CMK (cell line): ENCODE measurements at places on chromosomes 5 and 9.

DNA sequence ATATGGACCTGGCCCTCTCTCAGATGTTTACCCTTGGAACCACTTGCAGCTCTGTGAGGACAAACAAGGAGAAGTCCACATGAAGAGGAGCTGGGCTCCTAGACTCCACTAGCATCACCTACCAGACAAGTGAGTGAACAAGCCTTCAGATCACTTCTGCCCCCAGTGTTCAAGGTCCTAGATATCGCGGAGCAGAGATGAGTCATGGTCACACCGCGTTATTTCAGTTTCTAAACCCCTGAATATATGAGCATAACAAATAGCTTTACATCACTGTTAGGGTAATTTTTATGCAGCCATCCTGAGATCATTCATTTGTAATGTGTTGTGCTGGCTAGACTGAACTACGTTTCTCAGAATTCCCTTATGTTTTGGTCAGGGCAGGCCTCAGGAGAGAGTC lies 77.0 kb upstream of the DAP start:
- DNase-seq = no peak

GRCh38 chr5:156330141-156330870 lies 3.3 kb downstream of the SGCD start:
- DNase-seq = no peak

DNA sequence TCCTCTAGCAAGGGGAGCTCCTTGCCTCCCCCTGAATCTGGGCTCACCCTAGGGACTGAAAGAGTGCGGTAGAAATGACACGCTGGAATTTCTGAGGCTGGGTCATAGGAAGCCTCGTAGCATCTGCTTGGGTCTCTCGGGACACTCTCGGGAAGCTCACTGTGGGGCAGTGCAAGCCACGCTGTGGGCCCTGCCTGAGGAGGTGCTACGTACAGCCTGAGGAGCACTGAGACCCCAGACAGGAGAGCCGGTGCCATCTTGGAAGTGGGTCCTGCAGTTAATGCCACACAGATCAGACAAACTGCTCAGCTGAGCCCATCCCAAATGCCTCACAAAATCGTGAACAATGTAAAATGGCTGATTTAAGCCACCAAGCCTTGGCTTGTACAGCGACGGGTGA lies 1.8 kb downstream of the MRPL36 start:
- DNase-seq = no peak

DNA sequence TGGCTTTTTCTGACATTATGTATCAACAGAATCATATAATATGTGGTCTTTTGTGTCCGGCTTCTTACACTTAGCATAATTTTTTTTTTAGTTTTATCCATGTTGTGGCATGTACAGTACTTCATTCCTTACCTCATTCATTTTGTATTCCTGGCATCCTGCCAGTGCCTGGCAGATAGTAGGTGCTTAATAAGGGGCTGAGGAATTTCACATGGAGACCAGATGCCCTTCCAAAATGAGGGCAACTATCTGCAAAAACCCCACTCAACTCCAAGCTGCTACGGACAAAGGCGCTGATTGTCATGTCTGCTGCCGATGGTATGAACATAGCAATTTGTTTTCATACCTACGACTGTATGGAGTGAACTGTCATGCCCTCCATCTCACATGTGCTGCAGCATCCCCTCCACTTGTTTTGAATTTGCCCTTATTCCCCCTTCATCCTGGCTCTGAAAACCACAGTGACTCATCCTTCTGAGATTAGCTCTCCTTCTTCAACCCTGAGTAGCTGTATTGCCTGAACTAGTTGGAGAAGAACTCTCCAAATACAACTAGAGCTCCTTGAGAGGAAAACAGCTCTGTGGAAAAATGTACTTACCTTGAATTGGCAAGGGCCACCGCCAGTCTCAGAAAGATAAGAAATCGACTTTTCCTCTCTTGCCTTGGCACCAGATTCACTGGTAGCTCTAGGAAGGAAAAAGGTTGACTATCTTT lies 41.3 kb upstream of the FOXE1 start:
- DNase-seq = no peak

DNA sequence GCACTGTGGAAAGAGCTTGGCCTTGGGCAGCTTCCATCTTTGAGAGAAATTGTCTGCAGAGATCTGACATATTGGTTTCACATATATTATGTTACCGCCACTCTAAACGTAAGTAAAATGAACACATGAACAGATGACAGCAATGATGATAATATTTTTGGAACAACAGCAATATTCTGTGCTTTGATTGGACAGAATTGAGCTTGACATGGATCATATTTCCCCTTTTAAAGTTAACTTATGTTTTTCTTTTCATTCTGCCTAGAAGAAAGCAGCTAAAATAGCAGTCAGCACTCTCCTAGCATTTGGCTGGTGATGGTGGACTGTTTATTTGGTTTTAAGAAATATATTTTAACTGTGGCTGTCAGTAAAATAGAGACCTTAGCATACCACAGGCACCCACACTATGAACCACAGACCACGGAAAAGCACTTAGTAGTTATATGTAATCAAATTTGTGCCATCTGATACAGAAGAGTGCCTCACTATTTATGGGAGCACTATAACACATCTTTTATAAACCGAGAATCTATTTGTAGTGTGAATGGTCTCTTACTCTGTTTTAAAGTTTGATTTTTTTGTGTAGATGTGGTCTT lies 1.8 kb upstream of the CFAP95 start:
- DNase-seq = no peak

- peak; percentile 83 for DNase-seq
Measured at GRCh38 chr9:114371973-114372917, 15.5 kb downstream of the AKNA start.

DNA sequence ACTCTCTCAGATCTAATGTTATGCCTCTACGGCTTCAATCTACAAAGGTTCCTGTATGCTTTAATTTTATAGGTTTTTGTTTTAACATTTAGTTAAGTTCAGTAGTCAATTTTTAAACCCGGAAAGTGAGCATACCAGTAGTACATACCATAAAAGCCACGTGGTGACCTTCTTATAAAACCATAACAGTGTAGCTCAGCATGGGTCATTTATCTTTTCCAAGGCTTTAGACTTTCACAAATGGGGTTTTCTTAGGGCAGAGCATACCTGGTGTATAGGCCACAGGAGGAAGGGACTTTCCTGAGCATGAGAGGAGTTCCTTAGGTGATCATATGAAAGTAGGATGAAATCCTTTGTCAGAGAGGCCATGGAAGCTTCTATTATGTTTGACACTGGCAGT lies 23.2 kb downstream of the ECM2 start:
- DNase-seq = no peak

GRCh38 chr5:612498-613424 lies 621 bp downstream of the CEP72 start:
- peak; percentile 14 for DNase-seq

DNA sequence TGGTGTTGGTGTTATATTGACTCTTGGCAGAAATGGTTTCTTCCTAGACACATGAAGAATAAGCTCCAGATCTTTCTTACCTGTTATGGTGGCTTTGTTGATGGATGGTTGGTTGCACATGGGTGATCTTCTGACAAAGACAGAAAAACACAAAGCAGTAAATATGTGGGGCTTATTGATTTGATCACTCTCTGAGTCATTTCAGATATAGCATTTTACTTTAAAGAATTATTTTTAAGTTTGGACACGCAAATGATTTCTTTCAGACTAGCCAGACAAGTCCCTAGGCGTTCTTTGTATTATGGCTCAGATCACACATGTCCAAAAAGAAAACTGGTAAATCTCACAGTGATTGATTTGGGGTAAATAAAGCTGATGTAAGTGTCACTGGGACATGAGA lies 597.6 kb downstream of the RAB3C start:
- no peak for DNase-seq

DNA sequence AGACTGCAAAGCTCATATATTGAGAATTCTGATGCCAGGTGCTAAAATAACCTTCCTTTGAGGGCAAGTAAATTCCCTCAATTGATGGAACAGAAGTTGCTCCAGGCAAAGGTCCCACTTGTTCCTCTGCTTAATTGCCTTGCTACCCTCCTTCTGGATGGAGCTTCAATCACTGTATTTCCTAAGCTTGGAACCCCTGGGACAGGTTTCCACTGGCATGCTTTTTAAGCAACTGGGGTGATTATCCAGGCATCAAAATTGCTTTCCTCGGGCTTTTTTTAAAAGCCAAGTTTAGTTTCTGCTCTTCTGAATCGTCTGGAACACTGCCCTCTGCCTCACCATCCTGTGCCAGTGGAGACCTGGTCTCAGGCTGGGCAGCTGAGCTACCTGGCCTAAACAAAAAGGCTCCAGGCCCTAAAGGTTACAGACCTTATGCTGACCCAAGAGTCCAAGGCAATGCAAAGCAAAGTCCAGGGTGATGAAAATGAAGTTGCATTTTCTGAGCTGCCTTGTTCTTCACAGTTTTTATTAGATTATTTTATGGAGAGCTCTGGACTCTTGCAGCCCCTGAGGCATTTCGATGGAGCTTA lies 167.9 kb upstream of the CD180 start:
- no peak for DNase-seq

GRCh38 chr9:97041898-97042297 lies 3.0 kb upstream of the CTSV start:
- no peak for DNase-seq

DNA sequence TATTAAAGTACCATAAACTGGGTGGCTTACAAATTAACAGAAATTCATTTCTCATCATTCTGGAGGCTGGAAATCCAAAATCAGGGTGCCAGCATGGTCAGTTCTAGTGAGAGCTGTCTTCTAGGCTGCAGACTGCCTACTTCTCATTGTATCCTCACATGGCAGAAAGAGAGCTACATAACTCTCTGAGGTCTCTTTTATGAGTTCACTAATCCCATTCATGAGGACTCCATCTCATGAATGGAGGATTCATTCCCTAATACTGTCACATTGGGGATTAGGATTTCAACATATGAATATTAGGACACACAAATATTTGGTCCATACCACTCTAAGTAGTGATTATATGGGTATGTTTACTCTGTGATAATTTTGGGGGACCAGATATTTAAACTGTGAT lies 84.0 kb downstream of the ERP44 start:
- DNase-seq = no peak

DNA sequence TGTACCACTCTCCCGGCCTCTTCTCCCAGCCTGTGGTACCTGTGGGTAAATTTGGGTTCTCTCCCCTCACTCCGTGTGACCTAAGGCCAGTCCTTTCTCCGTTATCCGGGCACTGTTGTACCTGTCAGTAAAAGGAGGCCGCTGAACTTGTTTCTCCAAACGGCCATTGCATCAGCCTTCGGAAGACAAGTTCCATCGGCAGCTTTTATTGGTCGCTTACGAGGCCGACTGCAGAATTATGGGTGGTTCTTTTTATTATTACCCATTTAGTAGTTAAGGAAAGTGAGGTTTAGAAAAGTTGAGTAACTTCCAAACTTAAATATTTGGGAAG lies 558 bp downstream of the GRPEL2 start:
- DNase-seq = no peak

- DNase-seq = no peak
Measured at GRCh38 chr9:114172981-114173833, 17.9 kb downstream of the COL27A1 start.

DNA sequence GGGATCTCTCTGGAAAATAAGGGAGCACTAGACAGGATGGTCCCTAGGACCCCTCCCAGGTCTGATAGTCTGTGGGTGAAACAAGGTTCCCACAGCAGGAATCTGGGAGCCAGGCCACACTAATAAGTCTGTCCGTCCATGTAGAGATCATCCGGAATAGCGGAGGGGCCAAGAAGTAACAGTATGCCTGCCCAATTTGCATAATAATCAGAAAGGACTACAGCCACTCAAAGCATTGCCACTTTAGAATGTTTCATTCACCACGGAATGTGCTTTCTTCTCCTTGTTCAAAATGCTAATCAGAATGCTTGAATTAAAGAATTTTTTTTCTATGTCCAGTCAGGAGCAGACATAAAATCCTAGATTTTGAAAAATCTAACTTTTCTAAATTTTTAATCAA lies 254.9 kb downstream of the ACTL7B start:
- DNase-seq = no peak

DNA sequence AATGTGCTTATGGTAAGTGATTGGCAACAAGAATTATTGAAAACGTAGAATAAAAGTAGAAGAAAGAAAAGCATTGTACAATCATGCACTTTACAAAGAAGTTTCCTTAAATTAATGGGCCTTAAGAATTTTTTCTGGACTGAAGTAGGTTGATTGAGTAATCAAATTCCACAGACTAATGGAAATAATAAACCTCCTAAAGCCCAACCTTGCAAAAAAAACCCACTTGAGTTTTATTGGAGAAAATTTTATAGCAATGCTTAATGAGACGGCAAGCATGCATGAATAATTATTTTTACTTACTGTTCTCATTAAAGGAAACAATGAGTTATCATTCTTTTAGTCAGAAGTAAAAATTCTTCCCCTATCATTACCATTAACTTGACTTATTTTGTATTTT lies 676.1 kb upstream of the C9orf72 start:
- no peak for DNase-seq

DNA sequence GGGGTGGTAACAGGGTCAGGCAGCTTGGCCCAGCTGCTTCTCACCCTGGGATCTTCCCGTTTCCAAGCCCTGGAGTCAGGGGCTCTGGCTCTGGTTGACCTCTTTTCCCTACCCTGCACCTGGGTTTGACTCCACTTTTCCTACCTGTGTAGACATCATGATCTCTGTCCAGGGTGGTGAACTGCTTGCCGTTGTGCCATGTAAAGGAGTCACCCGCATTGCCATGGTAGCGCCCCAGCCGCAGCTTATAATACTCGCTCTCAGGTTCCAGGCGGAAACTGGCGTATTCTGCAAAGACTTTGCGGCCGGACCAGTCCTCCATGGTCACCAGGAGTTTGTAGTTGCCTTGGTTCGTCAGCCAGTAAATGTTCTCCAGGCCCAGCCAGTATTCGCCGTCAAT lies 30.9 kb downstream of the ANGPTL2 start:
- DNase-seq = no peak

DNA sequence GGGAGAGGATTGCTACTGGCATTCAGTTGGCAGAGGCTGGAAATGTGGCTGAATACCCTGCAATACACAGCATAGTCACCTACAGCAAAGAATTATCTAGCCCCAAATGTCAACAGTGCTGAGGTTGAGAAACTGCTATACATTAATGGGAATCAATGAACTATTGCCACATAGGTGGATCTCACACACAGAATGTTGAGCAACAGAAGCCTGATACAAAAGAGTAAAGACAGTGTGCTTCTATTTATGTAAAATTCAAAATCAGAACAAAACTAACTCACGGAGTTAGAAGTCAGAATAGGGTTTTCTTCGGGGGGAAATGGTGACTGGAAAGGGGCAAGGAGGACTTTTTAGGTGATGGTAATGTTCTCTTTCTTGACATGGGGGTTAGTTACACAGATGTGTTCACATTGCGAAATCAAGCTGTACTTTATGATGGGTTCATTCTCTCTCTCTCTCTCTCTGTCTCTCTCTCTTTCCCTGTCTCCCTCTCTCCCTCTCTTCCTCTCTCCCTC lies 45.7 kb upstream of the PANK3 start:
- no peak for DNase-seq

- DNase-seq = no peak
Measured at GRCh38 chr9:69173497-69173890, 583 bp upstream of the TJP2 start.

- no peak for DNase-seq
Measured at GRCh38 chr5:180315762-180316212, 23.9 kb upstream of the MAPK9 start.
